ENCODE measurements at places on chromosomes 1 and 21.

DNA sequence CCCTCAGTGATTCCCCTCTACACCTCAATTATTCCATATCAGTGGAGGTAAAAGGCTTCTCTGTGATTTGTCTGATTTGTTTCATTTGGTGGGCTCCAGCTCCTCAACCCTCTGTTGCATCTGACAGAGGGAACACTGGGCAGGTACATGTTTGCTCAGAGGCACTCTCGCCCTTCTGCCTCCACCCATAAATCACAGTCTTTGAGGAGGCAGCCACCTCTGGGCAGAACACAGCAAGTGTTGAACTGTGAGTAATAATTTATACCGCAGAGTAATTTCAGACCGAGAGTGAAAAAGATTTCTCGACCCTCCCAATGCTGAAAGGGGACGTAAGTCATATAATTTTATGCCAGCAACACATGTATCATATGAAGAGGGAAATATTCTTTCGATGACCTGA lies 330.1 kb upstream of the PBX1 start:
- DNase-seq: no peak

DNA sequence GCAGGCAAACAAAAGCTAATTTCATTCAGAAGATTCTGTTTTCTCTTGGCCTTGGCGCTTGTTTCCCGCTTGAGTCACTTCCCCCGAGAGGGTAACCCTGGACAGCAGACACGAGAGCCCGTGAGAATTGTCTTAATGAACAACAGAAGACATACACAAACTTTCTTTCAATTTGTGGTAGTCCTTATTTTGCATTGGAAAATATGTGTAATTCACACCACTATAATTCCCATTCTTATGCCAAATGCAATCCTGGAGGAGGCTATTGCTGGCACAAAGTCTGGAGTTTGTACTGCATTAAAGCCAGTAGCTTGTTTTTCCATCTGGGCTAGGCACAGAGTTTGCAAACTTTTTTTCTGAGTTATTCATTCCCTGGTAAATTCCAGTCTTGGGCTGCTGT lies 109.8 kb upstream of the IVNS1ABP start:
- DNase-seq: no peak

DNA sequence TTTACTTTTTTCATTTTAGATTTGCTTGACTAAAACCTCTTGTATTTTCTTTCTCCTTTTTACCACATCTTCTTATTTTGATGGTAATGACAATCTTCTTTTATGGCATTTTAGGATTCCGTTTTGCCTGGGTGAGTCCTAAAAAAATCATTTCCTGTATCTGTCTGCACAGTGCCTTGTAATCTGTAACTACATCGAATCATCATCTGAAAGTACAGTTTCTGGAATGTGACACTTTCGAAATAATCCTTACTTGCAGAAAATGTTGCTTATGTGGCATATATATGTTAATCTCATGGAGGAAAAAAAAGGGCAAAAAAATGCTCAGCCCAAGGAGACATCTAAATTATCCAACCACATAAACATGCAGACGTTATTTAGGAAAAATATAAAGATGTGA lies 29.0 kb downstream of the GREM2 start:
- no peak for DNase-seq

- no peak for DNase-seq
Measured at GRCh38 chr1:111729946-111730681, 9.1 kb downstream of the INKA2 start.

DNA sequence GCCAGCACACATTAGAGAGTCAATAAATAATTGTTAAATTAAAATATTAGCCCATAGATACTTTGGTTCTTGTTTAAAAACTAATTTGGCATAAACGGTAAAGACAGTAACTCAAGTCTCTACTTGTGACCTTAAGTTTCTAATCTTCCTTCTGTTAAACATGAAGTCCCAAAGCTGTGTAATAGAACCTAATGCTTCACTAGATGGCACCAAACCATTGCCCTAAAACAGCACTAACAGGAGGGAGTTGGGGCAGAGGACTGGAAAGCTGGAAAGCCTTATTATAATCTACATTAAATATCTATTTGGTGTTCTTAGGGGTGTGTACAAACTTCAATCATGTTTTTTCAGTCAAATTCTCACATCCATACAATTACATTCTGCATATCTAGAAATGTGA lies 176.7 kb downstream of the OLFM3 start:
- DNase-seq: no peak
